Brain (organoid and tissue), 16 donors: ENCODE measurements at places on chromosomes 5 and 9.

GRCh38 chr9:70533492-70533891 is 119.0 kb upstream of the KLF9 start:
- DNase-seq = no peak

DNA sequence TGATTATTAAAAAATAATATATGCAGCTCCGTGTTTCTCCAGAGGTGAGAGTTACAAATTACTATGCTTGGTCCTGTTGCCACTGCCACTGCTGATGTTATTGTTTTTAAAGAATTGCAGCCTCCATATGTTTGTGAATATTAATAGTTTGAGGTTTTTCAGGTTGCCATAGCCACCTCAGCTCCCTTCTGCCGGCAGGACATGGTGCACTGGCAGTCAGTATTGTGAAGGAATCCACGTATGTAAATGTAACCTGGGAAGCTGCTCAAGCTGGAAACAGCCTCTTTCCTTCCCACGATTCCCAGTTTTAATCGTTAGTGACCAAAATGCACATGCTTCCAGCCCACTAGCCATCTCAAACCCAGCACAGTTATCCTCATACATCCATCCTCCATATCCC is 184.4 kb upstream of the CCNG1 start:
- peak; percentile 60 for DNase-seq

GRCh38 chr9:18756712-18757125 is 276.3 kb downstream of the SAXO1 start:
- DNase-seq = no peak

DNA sequence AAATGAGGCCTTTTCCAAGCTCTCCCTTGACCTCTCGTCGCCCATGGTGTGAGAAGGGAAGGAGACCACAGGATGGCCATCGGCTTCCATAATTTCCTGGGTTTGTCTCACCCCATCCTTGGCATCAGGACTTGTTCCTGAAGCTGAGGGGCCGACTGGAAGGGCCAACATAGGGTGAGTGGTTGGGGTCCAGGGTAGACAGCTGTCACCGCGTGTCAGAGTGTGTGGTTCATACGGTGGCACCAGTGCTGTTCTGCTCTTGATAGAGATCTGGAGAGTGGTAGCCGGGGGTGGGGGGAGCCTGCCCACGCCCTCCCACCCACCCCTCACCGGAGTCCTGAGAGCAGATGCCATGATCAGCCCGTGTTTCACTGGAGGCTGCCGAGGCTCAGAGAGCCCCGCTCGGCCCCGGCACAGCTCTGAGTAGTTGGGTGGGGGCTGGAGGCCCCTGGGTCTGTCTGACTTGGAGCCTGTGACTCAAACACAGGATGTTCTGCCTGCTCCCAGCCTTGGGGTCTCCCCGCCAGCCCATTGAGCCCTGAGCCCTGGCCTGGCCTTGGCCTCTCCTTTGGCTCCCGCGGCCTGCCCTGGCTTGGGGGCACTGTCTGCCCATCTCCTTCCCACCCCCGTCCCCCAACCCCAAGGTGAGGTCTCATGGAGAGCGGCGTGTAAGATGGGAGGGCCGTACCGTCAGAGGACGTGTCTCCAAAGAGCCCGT is 53.1 kb upstream of the IER5L start:
- no peak for DNase-seq

GRCh38 chr9:135708164-135708563 is 6.2 kb downstream of the KCNT1 start:
- no peak for DNase-seq

- DNase-seq = peak; percentile 98
Measured at GRCh38 chr9:17624571-17624970, 45.7 kb downstream of the SH3GL2 start.

GRCh38 chr5:37054391-37054790 is 177.8 kb downstream of the NIPBL start:
- peak; percentile 13 for DNase-seq

- no peak for DNase-seq
Measured at GRCh38 chr5:150648294-150649107, 8.0 kb downstream of the SYNPO start.

GRCh38 chr5:132668706-132669454 is 4.9 kb upstream of the IL4 start:
- DNase-seq = no peak

DNA sequence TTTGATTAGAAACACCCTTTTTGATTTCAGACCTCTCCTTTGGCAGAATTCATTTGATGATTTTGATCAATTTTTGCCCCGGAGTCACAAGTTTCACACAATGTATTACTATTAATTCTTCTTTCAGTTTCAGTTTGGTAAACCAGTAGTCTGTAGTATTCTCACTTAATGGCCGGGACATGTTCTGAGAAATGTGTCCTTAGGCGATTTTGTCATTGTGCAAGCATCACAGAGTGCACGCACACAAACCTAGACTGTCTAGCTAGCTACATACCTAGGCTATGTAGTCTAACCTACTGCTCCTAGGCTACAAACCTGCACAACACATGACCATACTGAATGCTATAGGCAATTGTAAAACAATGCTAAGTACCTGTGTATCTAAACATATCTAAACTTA is 662.5 kb downstream of the IRX1 start:
- no peak for DNase-seq

GRCh38 chr9:75858497-75859092 is 31.9 kb upstream of the PCSK5 start:
- DNase-seq = no peak

GRCh38 chr9:114792396-114792795 is 13.4 kb downstream of the TNFSF15 start:
- DNase-seq = no peak

DNA sequence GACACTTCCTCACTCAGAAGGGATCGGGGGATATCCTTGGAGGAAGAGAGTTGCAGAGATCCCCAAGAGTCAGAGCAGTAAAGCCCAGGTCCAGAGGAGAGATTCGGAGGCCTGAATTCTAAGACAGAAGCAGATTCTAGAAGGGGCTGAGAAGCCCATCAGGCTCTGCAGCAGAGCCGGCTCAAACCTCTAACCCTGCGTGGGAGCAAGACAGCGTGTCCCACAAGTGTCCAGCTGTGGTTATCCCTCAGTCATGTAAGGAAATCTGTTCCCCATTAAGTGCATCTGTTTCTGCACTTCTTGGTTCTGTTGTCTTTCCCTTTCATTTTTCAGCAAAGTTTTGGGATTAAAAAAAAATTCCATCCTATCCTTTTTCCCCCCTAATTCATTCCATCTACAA is 4.8 kb upstream of the DIAPH1 start:
- DNase-seq = no peak

GRCh38 chr5:55650386-55650785 is 61.7 kb downstream of the SLC38A9 start:
- no peak for DNase-seq

DNA sequence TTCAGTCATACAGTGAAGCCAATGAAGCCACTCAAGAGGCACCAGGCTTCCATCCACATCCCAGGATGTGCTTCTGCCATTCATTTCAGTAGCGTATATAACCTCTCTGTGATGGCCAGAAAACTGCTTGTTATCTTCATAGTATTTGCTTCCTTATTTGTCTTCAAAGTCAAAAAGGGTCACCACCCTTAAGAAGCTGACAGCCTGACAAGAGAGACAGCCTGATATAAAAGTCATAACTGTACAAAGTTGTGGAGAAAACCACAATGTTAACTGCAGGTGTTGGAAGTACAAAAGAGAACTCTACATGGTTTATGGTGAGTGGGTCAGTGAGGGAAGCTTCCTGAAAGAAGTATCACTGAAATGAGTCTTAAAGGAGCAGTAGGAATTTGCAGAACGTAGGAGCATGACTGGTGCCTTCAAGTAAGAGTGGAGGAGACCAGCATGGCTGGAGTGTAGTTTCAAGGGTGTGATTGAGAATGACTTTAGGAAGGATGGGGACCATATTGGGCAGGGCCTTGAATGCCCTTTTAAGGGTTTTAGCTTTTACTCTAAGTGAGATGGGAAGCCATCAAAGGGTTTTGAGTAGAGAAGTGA is 33.7 kb downstream of the NIM1K start:
- peak; percentile 55 for DNase-seq

DNA sequence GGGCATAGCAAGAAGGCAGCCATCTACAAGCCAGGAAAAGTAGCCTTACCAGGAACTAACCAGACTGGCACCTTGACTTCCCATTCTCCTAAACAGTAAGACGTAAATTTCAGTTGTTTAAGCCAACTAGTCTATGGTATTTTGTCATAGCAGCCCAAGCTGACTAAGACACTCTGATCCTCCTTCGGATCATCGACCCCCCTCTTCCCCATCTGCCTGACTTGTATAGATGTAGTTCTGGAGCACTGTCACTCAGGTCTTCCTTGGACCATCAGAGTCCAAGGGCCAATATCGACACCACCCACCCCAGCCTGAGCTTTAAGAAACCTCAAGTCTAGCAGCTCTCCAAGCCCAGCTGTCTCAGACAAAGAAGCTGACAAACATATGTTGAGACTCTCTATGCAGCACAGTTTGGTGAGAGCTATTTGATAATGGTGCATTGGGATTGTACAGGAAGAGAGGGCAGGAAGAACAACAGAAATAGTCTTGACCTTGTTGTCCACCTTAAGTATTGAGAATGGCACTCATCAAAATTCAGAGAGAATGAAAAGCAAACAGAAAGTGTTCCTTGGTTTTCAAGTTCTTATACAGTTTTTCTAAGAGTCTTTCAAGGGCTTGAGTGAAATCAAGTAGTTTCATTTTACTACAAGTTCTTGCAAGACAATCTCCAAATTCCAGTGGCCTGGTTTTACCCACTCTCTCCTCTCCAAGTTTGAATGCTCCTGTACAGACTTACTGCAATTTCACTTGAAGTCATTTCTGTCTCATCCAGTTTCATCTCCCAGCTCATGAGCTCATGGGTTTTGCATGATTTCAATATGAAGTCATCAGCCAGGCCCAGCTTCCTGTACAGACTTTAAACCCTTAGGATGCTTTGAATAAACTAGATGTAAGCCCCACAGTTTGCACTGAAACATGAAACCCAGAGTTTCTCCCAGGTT is 122.3 kb upstream of the RAI14 start:
- DNase-seq = no peak

DNA sequence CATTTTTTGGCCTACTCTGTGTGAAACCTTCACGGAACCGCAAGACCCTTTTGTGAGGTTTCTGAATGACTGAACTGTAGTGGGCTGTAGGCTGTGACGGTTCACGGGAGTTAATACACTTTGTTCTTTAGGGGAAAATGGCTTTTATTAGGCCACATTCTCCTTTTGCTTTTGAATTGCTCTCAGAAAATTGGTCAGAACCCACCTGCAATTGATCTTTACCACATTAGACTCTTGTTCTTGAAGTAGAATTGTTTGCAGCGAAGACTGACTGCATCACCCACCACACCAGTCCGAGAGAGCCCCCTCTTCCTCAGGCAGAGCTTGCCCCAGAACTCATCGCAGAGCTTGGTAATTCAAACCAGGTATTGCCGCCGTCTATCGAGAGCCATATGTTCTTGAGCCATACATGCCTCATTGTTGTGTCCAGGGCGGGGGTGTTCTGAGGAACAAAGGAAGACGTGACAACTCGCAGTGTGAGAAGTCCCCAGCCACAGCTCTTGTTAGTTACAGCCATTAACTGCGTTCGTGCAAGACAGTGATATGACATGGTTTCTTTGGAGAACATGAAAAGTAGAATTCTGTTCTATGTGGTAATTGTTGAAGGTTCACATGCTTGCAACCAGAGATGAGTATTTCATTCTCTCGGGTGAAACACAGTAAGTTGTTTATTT is 166.4 kb upstream of the OTULINL start:
- DNase-seq = no peak

DNA sequence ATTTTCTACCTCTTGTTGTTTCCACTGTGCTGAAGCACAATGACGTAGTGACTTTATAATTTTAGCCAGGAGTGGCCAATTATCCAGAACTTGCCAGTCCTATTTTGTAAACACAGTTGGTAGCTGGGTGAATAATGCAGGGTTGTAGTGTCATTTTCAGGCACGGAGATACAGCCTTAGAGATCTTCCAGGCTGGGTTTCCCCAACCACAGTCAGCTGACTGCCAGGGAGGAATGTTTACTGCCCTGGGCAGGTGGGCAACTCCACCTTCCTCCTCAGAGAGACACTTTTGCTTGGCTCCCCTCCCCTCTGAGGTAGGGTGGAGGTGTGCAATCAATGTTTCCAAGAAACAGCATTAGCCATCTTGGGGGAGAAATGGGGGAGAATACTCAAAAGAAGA is 228.1 kb upstream of the NR4A3 start:
- DNase-seq = no peak

- DNase-seq = no peak
Measured at GRCh38 chr9:33781736-33782135, 13.6 kb upstream of the PRSS3 start.

DNA sequence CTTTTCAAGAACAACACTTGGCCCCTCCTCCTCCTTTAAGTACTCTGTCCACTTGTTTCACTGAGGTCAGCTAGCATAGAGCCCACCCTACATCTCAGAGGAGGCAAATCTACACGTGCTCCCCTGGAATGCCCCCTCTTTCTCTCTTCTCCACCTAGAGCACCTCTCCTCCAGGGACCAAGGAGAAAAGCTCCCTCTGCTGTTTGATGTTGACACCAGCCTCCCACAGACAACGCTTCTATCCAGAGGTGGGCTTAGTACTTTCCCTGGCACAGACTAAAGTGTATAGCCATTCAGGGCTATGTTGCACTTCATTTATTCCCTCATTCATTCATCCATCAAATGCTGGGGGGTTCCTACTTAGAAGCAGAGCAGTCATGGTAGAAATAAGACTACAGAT is 68.2 kb upstream of the TAF1L start:
- DNase-seq = no peak

DNA sequence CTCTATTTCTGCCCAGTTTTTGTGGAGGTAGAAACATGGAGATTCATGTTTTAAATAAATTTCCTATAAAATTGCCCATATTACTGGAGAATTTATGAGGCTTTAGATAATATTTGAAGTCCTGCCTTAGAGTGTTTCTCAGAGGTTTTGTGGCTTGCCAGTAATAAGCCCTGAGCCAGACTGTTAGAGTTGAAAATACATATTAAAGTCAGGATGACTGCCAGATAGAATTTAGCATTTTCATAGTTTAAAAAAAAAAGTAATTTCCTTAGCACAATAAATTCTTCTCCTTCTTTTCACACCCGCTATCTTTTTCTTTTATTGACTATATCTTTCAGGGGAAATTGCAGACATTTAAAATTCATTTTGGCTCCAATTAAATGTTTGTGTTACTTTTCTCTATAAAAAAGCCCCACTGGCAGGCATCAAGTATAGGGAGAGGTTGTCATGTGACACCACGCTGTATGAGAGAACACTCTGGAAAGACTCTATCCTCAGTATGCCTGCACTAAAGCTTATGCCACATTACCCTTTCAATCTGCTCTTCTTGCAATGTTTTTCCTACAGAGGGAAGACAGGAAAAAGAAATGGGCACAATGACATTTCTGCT is 135.2 kb downstream of the MPDZ start:
- DNase-seq = no peak

GRCh38 chr9:98879963-98880310 is 63.8 kb upstream of the COL15A1 start:
- no peak for DNase-seq

GRCh38 chr5:67773411-67774266 is 441.9 kb upstream of the PIK3R1 start:
- peak; percentile 19 for DNase-seq
